ENCODE measurements at places on chromosomes 12 and 14. TPM values are rescaled to one million over a fixed set of nuclear protein-coding genes. Genes with fewer than 3 reads are reported as not detected.

RIMBP2 gene
- total RNA-seq = not detected

BMAL2 gene
- 35.4 TPM for total RNA-seq

KCNC2 gene
- not detected for total RNA-seq

CRIP1 gene
- 75.1 TPM for total RNA-seq

P2RX7 gene
- not detected for total RNA-seq

IL31 gene
- total RNA-seq = not detected

TESPA1 gene
- total RNA-seq = not detected

BCL11B gene
- total RNA-seq = 0.05 TPM

CHST11 gene
- 0.97 TPM for total RNA-seq

GPD1 gene
- 1.5 TPM for total RNA-seq

DNA sequence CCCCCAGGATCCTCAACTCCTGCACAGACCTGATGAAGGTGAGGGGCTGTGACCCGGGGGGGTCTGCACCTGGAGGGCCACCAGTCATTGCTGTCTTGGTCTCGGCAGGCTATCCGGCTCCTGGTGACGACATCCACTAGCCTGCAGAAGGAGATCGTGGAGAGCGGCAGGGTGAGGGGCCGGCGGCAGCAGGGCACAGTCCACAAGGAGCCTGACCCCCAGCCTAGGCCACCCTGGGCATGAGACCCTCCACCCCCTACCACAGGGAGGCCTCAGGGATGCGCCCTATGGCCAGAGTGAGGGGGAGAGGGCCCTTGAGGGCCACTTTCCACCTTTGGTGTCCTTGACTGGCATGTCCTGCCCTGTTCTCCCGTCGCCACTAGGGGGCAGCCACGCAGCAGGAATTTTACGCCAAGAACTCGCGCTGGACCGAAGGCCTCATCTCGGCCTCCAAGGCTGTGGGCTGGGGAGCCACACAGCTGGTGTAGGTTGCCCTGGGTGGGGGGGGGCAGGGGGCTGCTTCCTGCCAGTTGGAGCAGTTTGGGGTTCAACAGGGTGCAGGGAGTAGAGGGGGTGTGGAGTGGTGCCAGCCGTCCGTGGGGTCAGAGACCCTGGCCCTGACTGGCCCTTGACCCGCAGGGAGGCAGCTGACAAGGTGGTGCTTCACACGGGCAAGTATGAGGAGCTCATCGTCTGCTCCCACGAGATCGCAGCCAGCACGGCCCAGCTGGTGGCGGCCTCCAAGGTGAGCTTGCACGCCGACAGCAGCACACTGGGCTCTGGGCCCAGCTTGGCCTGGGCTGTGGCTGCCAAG, 25.0 kb downstream of the HIP1R start:
- peak; percentile 83 for DNase-seq

GRCh38 chr14:72516936-72517700, 376.8 kb downstream of the DPF3 start:
- peak; percentile 62 for DNase-seq

DNA sequence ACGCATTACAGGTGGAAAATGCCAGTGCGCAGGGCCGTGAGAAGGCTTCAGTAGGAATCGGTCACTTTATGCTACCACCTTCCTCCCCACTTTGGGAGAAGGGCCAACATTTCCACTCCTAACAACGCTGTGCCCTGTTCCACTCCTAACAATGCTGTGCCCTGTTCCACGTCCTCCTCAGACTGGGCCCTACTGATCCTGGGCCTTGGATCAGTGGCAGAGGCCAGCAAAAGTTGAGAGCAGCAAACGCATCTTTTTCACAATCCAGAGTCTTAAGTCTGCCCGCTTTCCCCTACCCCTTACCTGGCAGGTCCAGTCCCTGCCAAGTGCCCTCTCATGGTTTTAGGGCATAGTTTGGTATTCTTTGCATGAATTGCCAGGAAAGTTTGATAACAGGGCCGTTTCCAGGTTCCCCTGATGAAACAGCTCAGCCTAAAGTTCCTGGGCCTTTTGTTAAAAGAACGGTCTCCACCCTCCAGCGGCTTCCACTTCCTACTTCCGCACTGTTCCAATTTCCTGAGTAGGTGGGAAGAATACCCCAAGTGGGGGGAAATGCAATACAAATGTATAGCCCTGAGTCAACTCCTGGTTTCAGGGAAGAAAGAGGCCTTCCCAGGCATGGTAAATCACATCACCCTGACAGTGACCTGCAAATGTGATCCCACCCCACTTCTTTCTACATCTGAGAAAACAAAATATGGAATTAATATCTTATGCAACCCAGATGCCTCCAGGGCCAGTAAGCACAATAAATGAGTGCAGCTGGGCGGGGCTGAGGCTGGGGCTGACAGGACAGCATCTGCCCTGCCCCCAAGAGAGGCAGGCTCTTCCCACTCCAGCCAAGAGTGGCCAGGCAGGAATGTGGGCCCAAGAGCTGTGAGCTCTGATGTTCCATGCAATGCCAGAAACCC, 15.0 kb downstream of the KCTD10 start:
- peak; percentile 79 for DNase-seq

GRCh38 chr14:58166005-58166983, 14.3 kb upstream of the ARMH4 start:
- DNase-seq = peak; percentile 80

- DNase-seq = no peak
These were observed 54.9 kb downstream of the RAB35 start for GRCh38 chr12:120061575-120062214.

DNA sequence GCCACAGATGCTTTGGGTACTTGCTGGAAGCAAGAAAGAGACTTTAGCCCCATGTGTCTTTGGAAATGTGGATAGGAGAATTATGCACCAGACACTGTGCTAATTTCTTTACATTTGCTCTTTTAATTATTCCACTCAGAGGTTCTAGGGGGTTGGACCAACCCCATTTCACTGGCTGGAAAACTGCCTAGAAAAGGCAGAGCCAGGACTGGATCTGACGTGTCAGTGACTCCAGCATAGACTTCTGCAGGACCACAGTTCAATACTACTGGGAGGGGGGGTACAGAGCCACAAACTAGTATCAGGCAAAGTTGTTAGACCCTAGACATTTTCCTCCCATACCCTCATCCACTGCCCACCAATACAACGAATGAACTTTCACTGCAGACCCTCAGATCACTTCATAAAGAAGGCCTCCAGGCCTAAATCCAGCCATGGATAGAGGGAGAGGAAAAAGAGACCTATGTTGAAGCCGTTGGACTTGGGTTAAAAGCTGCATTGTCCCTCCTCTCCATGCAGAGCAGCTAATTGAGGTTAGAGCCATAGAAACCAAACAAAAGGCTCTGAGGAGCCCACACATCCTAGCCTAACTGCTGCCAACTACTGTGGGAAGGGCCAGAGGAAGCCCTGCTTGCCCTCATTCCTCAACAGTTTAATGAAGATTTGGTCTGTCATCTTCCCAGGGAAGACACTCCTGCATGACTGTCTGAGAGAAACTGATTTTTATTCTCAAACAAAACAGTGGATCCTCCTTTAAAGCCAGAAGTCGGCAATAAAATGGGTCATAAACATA, 68.7 kb downstream of the STON2 start:
- DNase-seq = no peak

DNA sequence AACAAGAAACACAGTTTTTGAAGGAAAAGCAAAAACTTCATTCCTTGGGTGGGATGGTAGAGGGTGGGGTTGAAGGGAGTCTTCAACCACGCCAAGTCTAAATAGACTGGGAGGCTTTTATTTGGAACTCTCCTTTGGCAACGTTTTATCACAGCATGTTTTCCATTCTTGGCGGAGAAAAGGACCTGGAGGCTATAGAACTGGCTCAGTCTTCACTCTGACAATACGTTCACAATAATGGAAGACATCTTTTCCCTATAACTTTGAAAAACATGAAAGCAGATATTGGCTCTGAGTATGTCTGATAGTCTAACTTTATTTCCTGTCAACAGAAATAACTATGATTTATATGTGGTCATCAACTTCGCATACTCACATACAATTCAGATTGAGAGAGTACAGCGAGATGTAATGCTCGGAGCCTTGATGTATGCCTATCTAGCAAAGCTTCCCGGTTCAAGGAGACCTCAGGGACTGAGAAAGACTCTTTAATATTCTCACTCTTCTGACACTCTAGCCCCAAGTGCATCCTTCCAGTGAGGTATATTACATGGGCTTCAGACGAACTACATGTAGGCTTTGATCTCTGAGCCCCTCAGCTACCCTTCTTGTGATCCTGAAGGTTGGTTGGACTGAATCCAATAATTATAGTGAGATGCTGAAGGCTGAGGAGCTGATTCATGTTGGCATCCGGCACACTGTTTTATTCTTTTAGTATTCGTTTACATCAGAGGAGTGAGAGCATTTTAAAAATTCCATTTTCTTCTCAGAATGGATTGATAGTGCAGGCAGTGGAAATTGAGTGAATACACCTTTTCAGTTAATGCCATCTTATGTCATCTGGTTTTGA, 14.0 kb downstream of the TMEM30B start:
- no peak for DNase-seq

DNA sequence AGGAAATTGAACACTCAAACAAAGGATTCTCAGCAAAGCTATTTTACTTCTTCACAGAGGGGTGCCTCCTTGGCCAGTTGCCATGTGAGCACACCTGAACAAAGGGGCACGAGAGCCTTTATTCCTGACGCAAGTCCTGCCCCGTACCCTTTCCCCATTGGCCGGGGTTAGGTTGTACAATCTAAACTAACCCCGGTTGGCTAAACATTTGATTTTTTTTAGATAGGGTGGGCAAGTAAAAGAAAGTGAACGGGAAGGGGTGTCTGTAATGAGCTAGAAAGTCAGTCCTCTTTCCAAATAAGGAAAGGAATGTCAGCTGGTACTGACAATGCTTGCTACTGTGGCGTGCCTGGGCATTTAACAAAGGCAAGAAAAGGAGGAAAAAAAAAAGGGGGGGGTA, 135.5 kb upstream of the CDKN3 start:
- no peak for DNase-seq

GRCh38 chr12:23211384-23212320, 586.7 kb downstream of the ETNK1 start:
- DNase-seq = no peak

- DNase-seq = no peak
These were observed 91.4 kb downstream of the DRAM1 start for GRCh38 chr12:101968770-101969169.

GRCh38 chr12:45231515-45232145, 15.7 kb downstream of the ANO6 start:
- no peak for DNase-seq

- DNase-seq = no peak
These were observed 57.4 kb downstream of the SLC15A5 start for GRCh38 chr12:16220120-16220519.

GRCh38 chr14:77026930-77027537, 1.5 kb downstream of the IRF2BPL start:
- peak; percentile 59 for DNase-seq

- DNase-seq = peak; percentile 65
These were observed 23.2 kb downstream of the FOS start for GRCh38 chr14:75301666-75302325.

- no peak for DNase-seq
These were observed 64.6 kb downstream of the CCDC88C start for GRCh38 chr14:91352728-91353692.

- no peak for DNase-seq
These were observed 51.1 kb downstream of the GAS2L3 start for GRCh38 chr12:100624571-100624970.
